Astrocyte of the cerebellum (primary cell): ENCODE measurements at places on chromosomes 16 and 17.

DNA sequence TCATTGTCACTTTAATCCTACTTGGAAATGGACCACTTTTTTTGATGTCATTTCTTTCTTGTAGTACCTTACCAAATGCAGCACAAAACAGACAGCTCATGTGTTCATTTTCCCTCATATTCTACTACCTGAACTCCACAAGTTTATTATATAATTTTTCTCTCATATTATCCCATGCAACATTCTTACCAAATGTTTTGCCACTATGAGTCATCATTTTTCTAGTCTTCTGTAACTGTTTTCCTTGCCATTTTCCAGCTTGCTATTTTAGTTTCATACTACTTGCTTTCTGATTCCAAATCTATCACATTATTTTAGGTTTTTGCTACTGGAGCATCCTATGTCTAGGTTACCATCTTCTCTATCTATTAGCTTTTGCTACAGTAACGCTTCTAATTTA lies 332.7 kb downstream of the ZFHX3 start:
- no peak for DNase-seq

DNA sequence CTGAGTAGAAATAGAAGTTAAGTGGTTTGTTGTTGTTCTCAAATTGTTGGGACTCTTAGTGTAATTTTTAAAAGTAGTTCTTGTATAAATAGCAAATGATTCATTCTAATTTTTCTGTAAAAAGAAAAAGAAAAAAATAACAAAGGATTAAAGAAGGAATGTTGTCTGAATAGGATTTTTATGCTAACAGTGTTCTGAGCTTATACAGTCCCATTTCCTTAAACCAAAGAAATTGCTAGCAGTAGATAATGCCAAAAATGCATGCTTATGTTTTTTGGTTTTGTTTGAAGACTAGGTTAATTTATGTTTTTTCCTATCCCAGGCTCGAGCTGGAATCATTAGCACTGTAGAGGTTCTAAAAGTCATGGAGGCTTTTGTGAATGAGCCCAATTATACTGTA lies 44.7 kb upstream of the KPNB1 start:
- DNase-seq: no peak

DNA sequence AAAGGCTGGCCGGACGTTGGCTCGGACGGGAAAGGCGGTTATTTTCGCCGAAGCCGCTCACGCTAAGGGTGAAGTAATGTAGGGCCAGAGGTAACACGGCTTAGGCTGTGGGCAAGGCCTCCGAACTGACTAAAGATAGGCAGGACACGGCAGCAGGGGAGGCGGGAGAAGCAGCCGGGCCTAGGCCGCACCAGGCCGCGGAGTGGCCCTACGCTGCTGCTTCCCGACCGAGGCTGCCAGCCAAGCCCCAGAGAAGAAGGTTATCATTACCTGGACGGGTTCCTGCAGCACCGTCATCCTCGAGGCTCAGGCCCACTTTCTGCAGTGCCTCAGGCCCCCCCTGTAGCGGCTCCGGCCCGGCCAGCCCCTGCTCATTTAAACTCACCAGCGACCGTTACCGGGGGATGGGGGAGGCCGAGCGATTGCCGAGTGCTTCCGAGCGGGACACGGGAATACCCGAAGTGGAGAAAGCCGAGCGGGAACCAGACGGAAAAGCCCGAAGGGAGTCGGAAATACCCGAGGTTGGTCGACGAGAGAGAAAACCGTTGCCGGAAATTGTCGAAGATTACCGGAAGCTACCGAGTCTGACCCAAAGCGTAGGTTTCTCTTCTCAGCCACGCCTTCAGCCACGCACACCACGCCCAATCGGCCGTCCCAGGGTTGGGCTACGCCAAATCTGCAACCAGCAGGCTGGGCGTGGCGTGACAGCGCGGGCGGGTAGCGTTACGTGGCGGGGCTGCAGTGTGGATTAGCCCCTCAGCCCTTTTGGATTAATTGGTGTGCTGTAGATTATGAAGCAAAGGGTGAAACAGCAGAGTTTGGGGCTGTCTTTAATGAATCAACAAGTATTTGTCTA lies at the start of gene CDC27:
CDC27 (minus strand) TSS at position 420 of the 856 bp plus-strand sequence; CDS start at position 297, 123 bp downstream.
- peak; percentile 96 for DNase-seq

- no peak for DNase-seq
Measured at GRCh38 chr17:68513932-68514331, 1.7 kb downstream of the PRKAR1A start.

DNA sequence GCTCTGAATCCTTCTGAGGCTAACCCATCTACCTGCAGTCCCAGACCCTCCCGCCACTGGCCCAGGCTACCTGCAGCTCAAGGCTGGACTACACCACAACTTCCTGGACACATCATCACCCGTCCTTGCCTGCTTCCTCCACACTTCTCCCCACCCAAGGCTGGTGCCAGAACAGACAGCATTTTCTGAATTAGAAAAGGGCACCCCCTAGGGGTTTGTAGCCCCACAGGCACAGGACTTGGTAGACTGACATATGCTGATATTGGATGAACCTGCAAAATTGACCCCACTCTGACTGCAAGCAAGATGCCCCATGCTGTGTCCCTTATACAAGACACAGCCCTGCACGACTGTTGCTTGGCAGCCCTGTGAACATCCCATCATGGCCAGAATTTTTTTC lies 271.5 kb upstream of the C16orf82 start:
- DNase-seq: no peak

GRCh38 chr17:1455291-1455796 lies 688 bp downstream of the CRK start:
- no peak for DNase-seq

DNA sequence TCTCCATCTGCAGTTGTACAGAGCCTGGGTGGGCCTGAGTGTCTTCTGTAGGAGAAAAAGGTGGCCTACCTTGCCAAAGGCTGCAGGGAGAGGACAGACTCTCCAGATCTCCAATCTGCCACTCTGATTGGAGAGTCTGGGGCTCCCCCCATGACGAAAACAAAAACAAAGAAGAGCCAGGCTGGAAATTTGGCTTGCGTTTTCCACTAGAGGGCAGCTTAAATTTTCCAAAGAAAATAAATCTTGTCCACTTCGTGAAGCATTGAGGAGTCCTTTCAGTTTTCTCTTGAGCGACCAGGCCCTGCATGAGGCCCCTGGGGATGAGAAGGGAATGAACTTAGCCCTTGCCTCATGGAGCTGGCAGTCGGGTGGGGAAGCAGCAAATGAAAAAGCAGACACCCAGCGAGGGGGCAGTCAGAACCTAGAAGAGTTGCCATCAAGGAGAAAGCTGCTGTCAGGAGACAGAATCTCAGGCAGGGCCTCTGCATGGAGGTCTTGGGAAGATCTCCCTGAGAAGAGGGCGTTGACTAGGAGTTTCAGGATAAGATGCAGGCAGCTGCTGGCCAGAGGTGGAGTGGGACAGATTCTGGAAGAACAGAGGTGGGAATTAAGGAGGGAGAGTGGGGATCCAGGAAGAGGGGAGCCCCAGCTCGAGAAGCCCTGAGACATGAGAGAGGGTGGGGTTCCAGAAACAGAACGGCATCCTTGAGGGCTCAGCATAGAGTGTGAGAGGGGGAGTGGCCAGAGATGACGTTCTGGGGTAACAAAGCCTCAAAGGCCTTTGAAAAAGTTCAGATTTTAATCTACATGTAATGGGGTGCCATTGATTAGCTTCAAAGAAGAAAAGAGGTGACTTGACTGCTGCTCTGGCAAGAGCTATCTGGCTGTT lies 8.4 kb upstream of the SHCBP1 start:
- DNase-seq: no peak

DNA sequence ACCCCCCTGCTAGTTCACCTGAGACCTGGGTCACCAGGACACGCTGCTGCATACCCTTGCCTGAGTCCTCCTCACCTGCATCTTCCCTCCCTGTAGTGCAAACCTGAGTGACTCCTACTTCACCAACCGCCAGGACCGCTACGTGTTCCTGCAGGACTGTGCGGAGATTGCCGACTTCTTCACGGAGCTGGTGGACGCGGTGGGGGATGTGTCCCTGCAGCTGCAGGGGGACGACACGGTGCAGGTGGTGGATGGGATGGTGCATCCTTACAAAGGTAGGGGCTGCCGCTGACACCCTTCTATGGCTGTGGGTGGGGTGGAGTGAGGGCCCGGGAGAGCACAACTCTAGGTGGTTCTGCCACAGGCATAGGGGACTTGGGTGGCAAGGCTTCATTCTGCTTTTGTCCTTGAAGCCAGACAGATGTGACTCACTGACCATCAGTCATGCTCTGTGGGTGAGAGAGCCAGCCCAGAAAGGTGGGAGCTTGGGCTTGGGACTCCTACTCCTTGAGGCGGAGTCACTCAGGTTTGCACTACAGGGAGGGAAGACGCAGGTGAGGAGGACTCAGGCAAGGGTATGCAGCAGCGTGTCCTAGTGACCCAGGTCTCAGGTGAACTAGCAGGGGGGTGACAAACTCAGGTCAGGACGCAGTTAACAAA lies 22.3 kb downstream of the PGS1 start:
- DNase-seq: no peak

DNA sequence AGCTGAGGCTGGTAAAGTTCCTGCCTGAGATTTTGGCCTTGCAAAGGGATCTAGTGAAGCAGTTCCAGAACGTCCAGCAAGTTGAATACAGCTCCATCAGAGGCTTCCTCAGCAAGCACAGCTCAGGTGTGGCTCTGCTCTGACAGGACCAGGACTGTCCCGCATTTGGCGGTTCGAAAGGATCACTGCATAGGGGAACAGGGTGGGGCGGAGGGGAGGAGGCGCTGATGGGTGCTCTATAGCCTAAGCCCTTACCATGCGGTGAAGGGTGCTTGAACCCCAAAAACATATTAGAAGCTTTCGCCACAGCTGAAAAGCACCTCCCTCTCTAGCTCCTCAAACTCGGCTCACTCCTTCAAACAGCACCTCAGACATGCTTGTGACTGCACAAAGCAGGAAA lies 29.9 kb upstream of the ENDOV start:
- no peak for DNase-seq

- DNase-seq: no peak
Measured at GRCh38 chr16:50671644-50672260, 9.4 kb downstream of the SNX20 start.

DNA sequence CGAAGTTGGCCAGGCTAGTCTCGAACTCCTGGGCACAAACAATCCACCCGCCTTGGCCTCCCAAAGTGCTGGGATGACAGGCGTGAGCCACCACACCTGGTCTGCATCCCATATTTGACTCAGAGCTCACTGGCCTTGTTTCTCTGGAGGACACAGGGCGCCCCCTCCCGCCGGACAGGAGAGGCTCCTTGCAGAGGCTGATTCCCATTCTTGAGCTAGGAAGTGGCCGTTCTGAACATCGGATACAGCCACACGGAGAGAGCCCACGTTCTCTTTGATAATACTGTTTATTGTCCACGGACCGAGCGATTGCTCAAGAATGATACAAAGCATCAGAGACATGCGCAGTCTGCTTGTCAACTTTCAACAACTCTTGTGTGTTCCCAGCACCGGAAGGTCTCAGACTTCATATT lies 12.1 kb upstream of the USP36 start:
- DNase-seq: no peak

- no peak for DNase-seq
Measured at GRCh38 chr17:79844869-79845600, 5.8 kb upstream of the CBX4 start.

GRCh38 chr17:27921077-27921476 lies 27.9 kb upstream of the LYRM9 start:
- no peak for DNase-seq

DNA sequence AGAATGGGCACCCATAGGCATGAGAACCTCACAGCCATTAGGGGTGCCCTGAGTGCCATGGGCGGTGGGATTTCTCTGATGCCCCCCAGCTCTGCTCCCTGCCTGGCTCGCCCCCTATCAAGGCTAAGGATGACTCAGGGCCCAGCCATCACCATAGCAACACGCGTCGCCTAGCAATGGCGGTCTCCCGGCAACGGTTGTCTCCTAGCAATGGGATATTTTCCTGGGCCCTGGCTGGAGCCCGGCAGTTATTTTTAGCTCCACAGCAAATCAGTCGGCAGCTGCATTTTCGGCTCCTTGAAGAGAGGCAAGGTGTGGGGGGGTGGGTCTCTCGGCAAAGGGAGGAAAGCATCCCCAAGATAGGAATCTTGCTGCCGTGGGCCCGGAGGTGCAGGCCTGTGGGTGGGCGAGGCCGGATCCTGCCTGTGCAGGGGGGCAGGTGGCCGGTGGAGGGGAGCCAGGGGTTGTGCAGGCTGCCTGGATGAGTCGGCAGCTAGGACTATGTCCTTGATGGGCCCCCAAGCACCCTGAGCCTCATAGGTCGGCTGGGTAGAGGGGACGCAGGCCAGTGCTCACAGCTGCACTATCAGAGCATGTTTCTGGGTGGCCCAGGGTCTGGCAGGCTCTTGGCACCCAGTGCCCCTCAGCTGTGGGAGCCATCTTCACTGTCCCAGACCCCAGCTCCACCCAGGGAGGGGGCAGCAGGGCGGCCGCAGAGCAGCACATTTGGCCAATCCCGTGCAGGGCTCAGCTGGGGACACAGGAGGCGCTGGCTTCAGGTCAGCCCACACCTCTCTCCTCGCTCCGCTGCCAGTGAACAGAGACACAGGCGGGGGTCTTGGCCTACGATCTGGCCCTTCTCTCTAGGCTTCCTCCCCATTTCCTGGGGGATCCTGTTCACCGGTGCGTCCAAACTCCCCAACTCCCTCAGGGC lies 4.2 kb upstream of the FBXL16 start:
- no peak for DNase-seq

DNA sequence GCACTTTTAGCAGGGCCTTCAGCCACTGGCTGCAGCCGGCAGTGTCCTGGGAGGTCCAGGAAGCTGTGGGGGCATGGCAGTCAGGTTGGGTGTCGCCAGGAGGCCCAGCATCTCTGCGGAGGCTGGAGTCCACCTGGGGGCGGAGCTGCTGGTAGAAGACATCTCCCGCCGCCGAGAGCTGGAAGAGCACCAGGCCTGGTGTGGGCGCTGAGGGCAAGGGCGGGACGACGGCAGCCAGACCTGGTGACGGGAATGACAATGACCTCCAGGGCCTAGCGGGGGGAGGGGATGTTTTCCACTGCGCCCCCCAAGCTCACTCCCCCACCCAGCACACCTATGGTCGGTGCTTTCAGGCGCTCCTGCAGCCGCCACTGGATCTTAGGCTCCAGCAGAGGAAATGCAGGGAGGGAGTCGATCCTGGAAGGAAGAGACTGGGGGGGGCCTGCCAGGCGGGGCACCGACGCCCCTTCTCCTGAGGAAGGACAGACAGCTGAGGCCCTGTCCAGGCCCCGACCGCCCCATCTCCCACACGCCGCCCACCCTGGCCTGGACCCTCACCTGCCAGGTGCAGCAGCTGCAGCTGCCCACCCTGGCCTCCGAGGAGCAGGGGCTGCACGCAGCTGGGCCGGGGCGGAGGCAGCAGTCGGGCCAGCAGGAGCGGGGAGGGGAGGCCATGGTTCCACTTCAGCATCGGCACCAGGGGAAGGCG lies 7.1 kb downstream of the TAF1C start:
- DNase-seq: no peak
